Fibroblast of gingiva (primary cell): ENCODE measurements at places on chromosomes 3 and 15.

- no peak for DNase-seq
These were observed 19.3 kb upstream of the TTBK2 start for GRCh38 chr15:42939841-42940240.

DNA sequence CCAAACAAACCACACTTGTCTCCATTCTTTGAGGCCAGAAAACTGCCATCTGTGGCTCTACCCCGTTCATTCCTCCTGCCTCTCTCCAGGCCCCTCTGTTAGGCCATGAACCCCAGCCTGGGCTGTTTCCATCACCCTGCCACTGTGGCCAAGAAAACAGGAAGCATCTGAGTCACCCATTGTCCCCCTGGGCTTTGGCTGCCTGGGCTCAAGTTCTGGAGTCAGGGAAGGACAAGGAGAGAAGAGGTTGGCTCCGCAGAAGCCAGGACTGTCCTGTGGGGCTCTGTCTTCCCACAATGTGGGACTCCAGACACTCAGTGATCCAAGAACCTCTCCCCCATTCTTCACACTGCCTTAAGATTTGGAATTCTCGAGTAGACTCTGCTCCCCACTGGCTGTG is 14.8 kb upstream of the LCTL start:
- peak; percentile 57 for DNase-seq

GRCh38 chr3:161371441-161372320 is at the start of gene SPTSSB:
SPTSSB (minus strand) TSS chr3:161371517; CDS start chr3:161346323, 25,194 bp downstream.
- DNase-seq, result peak; percentile 19

GRCh38 chr3:161602475-161602874 is 105.9 kb downstream of the OTOL1 start:
- DNase-seq, result peak; percentile 88

- no peak for DNase-seq
These were observed 30.1 kb downstream of the CCDC12 start for GRCh38 chr3:46946416-46946815.

DNA sequence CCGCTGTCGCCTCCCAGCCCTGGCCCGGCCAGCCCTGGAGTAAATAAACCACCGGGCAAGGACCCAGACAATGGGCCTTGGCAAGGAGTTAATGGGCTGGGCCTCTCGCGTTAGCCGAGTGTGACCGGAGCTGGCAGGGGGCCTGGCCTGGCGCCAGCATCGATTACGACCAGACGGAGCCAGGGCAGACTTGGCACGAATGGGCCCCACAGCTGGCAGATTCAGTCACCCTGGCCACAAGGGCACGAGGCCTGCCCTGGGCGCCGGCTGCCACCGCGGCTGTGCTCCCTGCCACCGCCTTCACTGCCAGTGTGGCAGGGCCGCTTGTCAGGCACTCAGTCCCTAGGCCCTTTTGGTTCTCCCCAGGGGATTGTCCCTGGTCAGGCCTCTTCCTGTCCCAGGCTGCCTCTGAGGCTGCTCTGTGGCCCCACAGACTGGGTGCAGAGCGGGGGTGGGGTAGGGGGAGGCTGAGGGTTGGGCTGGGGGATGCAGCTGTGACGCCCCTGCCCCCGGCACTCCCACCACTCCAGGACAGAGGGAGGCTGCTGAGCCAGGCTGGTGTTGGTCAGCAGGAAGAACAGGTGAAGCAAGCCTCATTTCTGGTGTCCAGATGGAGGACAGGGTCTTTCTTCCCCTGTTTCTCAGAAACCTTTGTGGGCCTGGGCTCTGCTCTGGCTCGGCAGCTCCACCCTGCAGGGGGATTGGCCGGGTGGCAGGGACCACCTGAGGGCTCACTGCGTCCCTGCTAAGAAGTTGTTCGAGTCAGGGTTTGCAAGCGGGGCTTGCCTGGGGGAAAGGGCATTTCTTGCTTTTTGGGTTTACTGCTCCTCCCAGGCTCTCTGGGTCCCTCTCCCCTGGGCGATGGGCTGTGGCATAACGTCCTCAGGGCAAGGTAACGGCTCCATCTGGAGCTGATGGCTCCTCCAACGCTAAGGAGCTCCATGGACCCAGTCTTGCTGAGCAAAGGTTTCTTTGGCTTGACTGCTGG is 30.5 kb upstream of the SRP14 start:
- peak; percentile 98 for DNase-seq

GRCh38 chr15:44033894-44034293 is 161.2 kb downstream of the FRMD5 start:
- peak; percentile 57 for DNase-seq

GRCh38 chr3:180267202-180267843 is 230.6 kb upstream of the PEX5L start:
- no peak for DNase-seq

DNA sequence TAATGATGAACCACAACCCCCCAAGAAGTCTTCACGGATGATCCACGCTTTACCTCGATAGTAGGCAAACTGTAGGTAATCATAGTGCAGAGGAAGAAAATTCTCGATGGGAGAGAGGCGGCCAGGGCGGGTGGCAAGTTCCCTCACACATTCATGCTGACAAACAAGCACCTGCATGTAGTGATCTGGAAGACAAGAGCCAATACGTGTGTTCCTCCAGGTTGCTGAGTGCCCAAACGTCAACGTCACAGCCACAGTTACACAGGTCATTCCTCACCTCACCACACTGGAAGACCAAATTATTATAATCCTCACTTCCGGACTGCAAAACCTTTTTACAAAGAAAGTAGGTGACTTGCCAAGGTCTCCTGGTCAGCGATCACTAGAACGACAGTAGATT is 131.8 kb downstream of the P3H2 start:
- no peak for DNase-seq

DNA sequence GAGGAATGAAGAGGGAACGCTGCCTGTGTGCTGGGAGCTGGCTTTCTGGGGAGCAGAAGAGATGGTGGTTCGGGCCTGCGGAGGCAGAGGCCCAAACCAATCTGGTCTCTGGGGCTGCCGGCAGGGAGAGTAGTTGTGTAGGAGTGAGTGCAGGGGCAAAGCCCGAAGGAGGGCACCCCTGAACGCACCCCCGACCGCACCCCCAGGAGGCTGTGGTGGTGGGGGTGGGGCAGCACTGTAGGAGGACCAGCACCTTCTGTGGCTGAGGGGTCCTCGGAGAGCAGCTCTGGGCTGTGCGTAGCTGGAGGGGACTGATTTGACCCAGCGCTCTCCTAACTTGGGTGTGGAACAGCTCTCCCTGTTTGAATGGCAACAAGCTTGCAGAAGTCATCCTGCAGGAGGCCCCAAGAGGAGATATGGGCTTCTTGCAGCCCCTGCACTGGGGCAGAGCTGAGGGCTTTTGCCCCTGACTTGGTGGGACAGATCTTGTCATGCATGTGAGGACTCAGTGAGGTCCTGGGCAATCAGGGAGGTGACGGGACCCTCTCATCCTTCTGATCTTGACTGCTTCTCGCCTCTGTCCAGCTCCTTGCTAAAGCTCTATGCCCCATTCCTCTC is 26.1 kb downstream of the C15orf39 start:
- no peak for DNase-seq

GRCh38 chr3:13501521-13501920 is 21.4 kb downstream of the HDAC11 start:
- DNase-seq, result no peak

DNA sequence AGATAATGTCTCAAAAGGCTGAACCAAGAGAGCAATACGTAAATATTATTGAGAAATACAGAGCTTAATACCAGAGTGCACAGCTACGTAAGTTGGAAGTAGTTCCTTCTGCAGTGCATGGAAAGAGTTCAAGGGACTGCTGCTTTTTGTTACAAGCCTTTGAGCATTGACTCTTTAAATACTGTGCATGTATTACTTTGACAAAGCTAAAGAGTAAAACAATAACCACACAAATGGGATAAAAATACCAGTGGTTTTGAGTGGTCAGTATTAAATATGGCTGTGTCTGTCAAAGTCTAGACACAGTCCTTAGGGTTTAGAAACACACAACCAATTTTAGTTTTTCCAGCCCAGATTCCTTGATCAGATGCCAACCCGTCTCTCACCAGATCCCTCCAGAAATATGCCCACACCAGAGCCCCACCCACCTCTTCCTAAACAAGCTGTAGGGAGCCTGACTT is 62.1 kb downstream of the SSR3 start:
- DNase-seq, result no peak

- DNase-seq, result no peak
These were observed 204.9 kb upstream of the RASGRP1 start for GRCh38 chr15:38769492-38769891.

DNA sequence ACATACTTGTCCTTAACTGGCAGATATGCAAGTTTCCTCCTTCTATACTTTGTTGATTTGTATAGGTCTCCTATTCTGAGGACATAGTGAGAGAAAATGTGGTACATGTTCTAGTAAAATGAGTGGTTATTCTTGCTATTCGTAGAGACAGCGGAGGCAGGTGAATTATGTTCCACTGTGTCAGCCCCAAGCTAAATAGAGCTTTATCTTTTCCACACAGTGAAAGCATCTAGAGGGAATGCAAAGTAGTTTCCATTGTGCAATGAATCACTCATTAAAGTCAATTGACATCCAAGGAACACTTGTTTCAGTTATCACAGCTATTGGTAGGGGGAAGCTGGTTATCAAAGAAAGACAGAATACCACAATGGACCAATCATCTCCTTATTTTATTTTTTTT is 262.4 kb downstream of the NLGN1 start:
- no peak for DNase-seq

GRCh38 chr15:100114100-100114499 is 227.7 kb downstream of the ADAMTS17 start:
- no peak for DNase-seq

GRCh38 chr3:4835616-4836043 is 143.6 kb upstream of the BHLHE40 start:
- DNase-seq, result no peak

GRCh38 chr15:85100186-85100937 is 118.7 kb downstream of the PDE8A start:
- no peak for DNase-seq

DNA sequence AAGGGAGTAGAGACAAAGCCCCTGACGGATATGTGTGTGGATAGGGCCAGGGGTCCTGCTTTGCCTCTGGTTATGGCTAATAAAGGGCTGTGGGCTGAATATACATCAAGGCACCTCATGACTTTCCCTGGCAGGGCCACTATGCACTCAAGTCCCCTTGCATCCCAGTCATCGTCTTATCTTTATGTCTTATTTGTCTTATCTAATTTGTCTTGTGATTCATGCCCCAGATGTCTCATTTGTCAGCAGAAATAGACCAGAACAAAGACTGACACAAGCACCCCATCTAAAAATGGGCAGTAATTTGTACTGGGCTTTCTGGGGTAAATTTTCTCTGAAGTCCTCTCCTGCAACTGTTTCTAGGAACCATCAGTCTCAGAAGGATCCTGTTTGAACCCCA is 68.6 kb downstream of the ITGA11 start:
- DNase-seq, result no peak

- peak; percentile 63 for DNase-seq
These were observed at the start of gene PARP14 for GRCh38 chr3:122680475-122681283. PARP14 (plus strand) TSS chr3:122680839; CDS start chr3:122680884, 45 bp downstream.

DNA sequence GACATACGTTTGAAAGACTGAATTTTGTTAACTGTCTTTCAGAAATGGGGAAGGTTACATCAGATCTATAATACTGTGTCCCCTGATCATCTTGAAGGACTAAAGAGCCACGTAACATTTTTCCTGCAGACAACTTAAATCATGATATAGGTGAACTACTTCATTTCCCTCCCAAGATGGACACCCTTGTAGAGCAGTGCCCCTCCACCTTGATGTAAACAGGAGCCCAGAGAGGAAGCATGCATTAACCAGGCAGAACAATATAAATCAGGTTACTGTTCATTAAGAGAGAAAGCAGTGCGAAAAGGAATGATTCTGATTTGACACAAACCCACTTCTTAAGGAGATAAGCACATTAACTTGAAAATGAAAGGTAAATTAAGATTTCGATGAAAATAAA is 36.1 kb downstream of the USP3 start:
- no peak for DNase-seq

- DNase-seq, result no peak
These were observed 50.3 kb upstream of the ACAN start for GRCh38 chr15:88752951-88753350.

GRCh38 chr15:50181969-50182218 is at the start of gene SLC27A2:
SLC27A2 (plus strand) TSS chr15:50182196; CDS start chr15:50182428, 232 bp downstream.
- no peak for DNase-seq

- peak; percentile 26 for DNase-seq
These were observed 7.5 kb upstream of the PGPEP1L start for GRCh38 chr15:99014803-99015697.

DNA sequence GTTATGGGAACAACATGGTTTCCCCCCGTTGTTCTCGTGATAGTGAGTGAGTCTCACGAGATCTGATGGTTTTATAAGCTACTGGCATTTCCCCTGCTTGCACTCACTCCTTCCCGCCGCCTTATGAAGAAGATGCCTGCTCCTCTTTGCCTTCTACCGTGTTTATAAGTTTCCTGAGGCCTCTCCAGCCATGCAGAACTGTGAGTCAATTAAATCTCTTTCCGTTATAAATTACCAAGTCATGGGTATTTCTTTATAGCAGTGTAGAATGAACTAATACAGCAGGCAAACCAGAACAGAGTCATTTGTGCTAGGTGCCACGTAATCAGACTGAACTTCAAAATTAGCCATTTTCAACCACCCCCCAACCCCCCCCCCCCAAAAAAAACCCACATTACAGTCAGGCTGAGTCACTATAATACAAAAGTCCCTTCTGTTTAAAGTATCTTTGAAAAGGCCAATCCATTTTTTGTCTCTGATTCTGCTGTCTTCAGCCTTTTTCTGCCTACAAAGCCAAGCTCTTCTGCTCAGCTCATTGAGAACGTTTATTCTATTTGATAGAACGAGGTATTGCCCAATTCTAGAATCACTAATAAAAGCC is 4.1 kb downstream of the OR4F6 start:
- DNase-seq, result peak; percentile 15

GRCh38 chr15:57306161-57306943 is 70.0 kb upstream of the CGNL1 start:
- DNase-seq, result peak; percentile 63

- no peak for DNase-seq
These were observed 39.5 kb downstream of the OXSR1 start for GRCh38 chr3:38204599-38205471.

GRCh38 chr3:68060191-68060590 is 405.8 kb upstream of the SUCLG2 start:
- no peak for DNase-seq

DNA sequence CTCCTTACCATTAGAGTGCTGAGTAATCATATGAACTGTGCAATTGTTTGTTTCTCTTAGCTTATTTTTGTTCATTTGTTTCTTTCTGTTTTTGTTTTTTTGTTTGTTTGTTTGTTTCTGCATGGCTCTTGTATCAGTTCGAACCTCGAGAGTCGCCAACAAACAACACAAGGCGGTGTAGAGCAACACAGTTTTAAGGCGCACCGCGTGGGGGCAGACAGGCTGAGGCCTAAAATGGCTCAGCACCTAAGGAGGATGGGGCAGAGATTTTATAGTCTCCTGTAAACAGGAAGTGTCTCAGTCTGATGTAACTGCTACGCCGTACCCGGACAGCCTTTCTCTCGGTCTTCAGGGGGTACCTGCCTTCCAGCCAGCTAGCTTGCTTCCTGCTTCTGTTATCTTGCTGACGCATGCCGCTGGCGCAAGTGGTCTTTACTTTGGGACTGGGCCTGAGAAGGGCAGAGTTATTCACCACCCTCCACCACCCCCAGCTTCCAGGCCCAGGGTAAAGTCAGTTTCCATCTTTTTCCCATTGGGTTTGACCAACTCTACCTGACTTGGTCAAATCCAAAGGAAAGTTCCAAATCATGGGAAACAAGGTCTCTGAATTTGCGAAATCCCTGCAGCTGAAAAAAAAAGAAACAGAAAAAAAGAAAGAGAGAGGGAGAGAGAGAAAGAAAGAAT is 25.8 kb upstream of the MFGE8 start:
- no peak for DNase-seq

- peak; percentile 39 for DNase-seq
These were observed 85.5 kb downstream of the NCEH1 start for GRCh38 chr3:172625404-172625803.
